DMS153 (cell line): ENCODE measurements at places on chromosomes 7 and 10.

- DNase-seq = no peak
Observed at GRCh38 chr7:158248816-158249215, 338.8 kb downstream of the PTPRN2 start.

DNA sequence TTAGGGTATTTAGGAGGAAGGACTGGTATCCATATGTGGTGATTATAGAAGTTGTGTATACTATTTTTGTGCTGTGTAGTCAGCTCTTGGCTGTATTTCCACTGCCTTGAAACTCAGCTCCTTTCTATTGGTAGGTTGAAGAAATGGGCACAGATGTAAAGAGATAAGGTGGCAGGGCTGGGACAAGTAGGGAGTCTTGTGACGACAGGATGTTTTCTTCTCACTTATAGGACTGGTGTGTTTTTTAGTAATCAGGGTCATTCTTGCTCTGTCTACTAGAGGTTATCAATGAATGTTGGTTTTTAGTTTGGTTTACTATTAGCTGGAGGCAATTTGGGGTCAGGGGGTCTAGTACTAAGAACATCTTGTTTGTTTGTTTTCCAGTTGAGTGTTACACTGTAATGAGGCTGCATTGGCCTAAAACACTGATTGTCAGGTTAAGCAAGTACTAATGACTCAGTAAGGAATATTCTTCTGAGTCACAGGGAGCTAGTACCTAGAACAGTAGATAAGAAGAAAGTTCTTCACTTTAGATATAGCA, 11.8 kb downstream of the UBN2 start:
- no peak for DNase-seq

GRCh38 chr7:6359021-6359420, 86.6 kb upstream of the CYTH3 start:
- no peak for DNase-seq

- peak; percentile 5 for DNase-seq
Observed at GRCh38 chr7:116122972-116123595, 87.3 kb upstream of the TES start.

GRCh38 chr7:106731646-106732444, 70.9 kb upstream of the CCDC71L start:
- peak; percentile 49 for DNase-seq

DNA sequence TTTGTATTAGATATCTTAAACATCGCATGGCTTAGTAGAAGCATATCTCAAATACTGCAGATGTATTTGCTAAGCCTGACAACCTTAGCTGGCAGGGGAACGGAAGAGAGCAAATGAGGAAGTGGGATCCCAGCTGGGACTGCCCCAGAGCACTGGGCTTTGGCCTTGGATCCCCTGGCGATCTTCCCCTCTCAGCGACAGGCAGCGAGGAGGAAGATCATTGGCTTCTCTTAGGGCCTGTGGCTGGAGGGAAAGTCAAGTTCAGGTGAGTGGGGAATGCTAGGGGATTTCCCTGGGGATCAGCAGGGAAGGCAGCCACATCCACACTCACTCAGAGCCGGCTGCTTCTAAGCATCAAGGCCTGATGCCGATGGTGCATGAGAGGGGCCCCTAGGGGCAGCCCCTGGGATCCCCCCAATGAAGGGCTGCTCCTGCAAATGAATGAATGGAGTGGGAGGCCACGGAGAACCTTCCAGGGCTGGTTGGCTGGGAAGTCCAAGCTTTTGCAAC, 42.0 kb downstream of the LYZL2 start:
- DNase-seq = no peak

DNA sequence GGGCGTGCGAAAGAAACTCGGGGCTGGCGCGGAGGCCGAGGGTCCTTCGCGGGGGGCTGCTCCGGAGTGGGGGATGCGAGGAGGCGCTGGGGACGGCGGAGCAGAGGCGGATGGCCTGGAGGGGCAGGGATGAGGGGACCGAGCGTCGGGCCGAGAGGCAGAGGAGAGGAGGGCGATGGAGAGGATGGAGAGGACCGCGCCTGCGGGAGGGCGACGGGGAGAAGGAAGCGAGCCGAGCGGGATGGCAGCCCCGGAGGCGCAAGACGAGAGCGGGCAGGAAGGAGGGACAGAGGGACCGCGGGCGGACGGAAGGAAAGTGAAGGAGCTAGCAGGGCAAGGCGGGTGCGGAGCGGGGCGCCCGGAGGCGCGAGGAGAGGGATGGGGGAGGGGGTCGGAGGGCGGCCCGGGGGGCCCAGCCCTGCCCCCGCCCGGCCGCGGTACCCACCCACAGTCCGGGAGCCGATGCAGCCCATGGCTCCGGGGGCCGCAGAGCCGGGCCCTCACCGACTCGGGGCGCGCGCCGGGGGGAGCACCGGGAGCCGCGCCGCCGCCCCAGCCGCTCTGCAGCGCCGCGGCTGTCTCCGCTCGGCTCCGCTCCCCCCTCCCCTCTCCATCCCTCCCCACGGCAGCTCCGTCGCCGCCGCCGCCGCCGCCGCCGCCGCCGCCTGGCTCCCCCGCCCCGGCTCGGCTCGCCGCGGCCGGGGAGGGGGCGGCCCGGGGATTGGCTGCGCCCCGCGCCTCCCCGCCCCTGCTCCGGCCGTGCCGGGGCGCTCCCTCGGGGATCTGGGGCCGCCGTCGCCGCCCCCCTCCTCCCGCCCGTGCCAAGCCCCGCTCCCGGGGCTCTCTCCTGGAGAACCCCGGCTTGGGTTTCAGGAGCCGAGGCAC, at the start of gene FAM131B:
FAM131B (minus strand) TSS at position 583 of the 885 bp plus-strand sequence; CDS start at position 473, 110 bp downstream.
- DNase-seq = no peak

DNA sequence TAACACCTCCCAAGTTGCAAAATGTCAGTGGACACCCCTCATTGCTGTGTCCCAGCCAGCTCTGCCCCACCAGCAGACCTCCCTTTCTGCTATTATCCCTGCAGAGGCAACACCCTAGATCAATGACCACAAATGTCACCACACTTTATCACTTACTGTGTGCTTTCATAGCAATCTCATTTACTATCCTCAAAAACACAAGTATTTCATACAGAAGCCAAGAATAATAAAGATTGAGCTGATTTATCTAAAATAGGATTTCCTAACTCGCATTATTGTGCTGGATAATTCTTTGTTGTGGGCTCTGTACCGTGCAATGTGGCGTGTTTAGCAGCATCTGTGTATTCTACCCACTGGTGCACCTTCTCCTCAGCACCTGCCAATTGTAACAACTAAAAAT, 13.2 kb upstream of the ABCB5 start:
- DNase-seq = no peak

DNA sequence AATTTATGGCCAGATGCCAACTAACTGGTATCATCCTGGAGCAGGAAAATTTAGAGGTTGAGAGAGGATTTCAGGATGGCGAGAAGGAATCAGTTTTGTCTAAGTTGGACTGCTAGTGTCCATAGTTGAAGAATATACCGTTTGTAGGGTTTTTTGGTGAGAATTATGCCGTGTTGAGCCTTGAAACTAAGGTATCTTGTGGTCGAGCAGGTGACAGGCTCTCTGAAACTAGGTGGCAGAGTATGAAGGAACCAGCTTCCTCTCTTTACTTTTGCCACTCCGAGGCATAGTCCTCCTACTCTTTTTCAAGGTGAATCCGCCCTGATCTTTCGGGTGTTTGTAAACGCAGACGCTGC, 9.7 kb downstream of the MDFIC start:
- no peak for DNase-seq

GRCh38 chr10:107577221-107577620, 412.7 kb upstream of the SORCS1 start:
- no peak for DNase-seq
